ENCODE measurements at places on chromosomes 4 and X.
A peak's percentile ranks its signal among the peaks of the same experiment; 100 is the strongest.

DNA sequence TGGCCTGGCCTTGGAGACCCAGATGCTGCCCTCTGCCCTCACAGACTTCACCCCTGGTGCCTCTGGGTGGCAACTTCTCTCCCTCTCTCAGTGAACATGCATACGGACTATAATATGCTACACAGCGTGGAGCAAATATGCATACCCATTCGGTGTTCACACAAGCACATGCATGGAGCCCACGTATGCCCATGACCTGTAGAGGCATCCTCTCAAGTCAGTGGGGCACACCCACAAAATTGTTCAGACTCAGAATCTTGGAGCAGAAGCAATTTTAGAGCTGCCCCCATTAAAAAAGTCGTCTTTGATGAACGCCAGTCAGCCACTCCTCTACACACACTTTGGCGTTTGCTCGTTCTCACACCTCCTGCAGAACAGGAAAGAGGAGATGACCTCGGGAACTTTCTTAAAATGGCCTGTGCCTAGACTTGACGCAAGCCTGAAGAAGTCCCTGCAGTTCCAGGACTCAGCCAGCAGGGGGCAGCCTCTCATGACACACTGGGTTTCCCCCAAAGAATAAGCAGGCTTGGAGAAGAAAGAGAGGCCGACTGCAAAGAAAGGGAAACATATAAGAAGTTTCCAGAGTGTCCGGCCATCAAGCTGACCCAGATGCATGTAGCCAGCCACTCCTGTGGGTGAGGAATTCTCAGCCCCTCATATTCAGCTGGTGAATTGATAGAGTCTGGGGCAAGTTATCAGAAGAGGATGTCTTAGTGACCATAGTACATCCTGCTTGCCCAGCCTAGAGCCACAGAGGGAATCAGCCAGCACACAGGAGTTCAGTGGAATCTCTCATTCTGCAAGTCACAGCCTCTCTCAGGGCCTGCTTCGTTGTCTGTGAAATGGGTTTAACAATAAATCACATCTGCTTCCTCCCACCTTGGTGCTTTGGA, 17.3 kb downstream of the APLN start:
- DNase-seq = peak; percentile 28

DNA sequence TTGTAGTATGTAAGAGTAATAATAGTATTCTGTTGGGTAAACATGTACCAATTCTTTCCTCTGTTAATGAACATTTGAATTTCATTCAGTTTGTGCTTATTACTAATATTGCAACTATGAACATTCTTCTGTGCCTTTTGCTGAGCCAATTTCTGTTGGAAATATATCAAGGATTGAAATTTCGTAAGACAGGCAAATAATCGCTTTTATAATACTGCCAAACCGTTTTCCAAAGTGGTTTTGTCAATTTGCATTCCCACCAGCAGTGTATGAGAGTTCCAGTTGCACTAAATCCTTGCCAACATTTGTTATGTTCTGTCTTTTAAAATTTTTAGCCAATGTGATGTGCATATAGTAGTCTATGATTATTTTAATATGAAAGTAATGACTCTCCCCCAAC, 38.6 kb downstream of the MAGEB17 start:
- no peak for DNase-seq

GRCh38 chr4:112516471-112517066, 589 bp upstream of the NEUROG2 start:
- DNase-seq = no peak

DNA sequence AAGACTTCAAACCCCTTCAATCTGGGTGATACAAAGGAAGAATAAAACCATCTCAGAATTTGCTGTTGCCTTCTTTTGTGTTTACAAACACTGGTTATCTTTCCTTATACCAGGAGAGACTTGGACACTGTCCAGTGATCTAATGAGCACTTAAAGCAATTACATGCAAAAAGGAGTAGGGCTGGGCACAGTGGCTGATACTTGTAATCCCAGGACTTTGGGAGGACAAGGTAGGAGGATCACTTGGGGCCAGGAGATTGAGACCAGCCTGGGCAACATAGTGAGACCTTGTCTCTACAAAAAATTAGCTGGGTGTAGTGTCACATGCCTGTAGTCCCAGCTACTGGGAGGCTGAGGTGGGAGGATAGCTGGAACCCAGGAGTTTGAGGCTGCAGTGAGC, 95.7 kb upstream of the DRD5 start:
- DNase-seq = no peak

- no peak for DNase-seq
Observed at GRCh38 chr4:11954093-11954492, 525.4 kb upstream of the HS3ST1 start.

- no peak for DNase-seq
Observed at GRCh38 chrX:84153538-84153937, 34.5 kb downstream of the RPS6KA6 start.
